Cardiac muscle cell (in vitro differentiated cells and primary cell): ENCODE measurements at places on chromosomes 7 and 10. TPM values are rescaled to one million over a fixed set of nuclear protein-coding genes. Genes with fewer than 3 reads are reported as not detected.

DNA sequence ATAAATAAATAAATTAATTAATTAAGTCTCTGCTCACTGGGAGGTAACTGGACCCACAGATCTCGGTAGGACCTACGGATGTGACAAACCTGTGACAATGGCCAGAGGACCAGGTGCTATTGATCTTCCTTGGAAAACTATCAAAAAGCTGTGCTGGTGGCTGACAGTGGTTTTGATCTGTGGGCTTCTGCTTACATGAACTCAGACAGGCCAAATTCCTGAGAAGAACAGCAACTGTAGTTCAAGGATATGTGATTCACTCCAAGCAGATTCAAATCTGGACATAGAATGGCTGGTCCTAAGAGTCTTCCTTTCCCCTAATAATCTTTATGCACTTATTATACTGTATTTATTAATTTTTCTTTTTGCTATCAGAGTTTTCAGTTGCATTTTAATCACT is 80.0 kb downstream of the ATXN7L1 start:
- no peaks in the 10 kb centered on the region for H3K27me3 ChIP-seq
- H3K4me3 ChIP-seq = no peak overlapping the region
- H3K36me3 ChIP-seq = no peaks in the 10 kb centered on the region
- H3K27ac ChIP-seq = no peak overlapping the region
- DNase-seq = no peak

DNA sequence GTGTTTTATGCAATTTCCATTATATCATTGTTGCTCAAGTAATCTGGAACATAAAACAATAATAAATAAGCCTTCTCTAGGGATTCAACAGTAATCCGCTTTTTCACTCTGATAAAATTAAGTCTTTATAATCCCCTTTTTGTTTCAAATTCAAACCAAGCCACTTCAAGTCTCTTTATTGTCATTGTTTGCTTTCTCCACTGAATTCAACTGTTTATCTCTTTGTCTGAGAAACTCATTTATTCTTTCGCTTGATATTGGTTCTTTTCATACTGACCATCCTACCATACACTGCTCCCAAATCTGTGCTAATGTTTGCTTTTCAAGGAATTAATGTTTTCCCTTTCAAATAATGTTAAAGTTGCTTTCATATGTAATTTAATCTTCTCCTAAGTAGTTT is 550.4 kb upstream of the PCDH15 start:
- no peaks in the 10 kb centered on the region for H3K4me1 ChIP-seq
- DNase-seq = no peak
- H3K27me3 ChIP-seq = no peaks in the 10 kb centered on the region
- H3K36me3 ChIP-seq = no peaks in the 10 kb centered on the region
- H3K27ac ChIP-seq = no peak overlapping the region
- no peak overlapping the region for H3K4me3 ChIP-seq

ZNF438 gene
- 2.9 and 4.9 TPM in 2 replicates for polyA plus RNA-seq

ZNF273 gene
- polyA plus RNA-seq = 6.6 and 6.8 TPM in 2 replicates

- H3K27ac ChIP-seq = no peak overlapping the region
- H3K36me3 ChIP-seq = no peaks in the 10 kb centered on the region
- H3K4me1 ChIP-seq = peaks cover 10% of the 10 kb centered on the region
- no peaks in the 10 kb centered on the region for H3K27me3 ChIP-seq
- H3K4me3 ChIP-seq = no peak overlapping the region
Observed at GRCh38 chr7:139094596-139094995, 14.9 kb downstream of the ZC3HAV1 start.

DNA sequence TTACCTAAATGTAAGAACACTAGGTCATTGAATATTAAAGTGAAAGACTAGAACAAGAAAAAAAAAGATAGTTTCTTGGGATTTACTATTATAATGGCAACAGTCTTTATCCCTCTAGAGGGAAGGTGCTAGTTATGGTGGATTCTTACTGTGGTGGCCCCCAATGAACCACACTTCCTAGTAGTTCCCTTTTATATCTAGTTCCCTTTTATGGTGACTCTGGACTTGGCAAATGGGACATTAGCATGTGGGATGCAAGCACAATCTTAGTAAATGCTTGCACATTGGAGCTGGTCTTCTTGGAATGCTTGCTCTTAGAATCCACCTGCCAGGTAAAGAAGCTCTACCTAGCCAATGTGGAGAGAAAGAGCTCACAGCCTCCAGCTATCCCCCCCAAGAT is 430.2 kb downstream of the LRMDA start:
- H3K4me3 ChIP-seq = no peak overlapping the region
- H3K27me3 ChIP-seq = no peaks in the 10 kb centered on the region
- H3K36me3 ChIP-seq = no peaks in the 10 kb centered on the region
- no peak for DNase-seq
- peaks cover 4% of the 10 kb centered on the region for H3K4me1 ChIP-seq
- H3K27ac ChIP-seq = no peak overlapping the region

- no peaks in the 10 kb centered on the region for H3K27me3 ChIP-seq
- H3K36me3 ChIP-seq = no peaks in the 10 kb centered on the region
- no peaks in the 10 kb centered on the region for H3K4me1 ChIP-seq
- H3K27ac ChIP-seq = no peak overlapping the region
- no peak overlapping the region for H3K4me3 ChIP-seq
Observed at GRCh38 chr7:106059556-106059955, 52.6 kb downstream of the SYPL1 start.
